ENCODE measurements at places on chromosomes 2 and 18.

DNA sequence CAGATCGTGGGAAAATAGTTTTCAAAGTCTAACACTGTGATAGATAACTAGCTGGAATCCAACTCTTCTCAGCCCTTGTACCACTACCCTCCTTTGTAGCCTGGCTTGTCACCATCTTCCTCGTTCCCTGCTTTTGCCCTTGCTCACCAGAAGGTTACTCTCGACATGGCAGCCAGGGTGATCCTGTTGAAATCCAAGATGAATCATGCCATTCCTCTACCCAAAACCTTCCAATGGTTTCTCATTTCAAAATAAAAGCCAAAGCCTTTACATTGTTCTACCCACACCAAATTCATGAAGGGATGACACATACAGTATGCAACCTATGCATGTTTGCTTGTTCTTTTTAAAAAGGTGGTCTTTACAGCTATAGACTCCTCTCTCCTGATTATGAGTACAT, 45.7 kb downstream of the STAT4 start:
- DNase-seq, result no peak

DNA sequence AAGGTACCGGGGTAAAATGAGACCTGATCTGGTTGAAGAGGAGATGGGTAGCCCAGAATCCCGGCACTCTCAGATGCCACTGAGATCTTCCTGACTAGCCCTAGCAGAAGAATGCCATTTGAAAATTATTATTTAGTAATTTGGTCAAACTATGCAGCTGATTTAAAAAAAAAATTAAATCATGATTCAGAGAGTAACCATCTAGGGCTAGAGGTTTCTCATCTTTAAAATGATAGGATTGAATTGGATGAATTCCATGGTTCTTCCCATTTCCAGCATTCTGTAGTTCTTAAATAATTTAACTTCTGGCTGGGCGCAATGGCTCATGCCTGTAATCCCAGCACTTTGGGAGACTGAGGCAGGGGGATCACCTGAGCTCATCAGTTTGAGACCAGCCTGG, 106.1 kb downstream of the MYO1B start:
- no peak for DNase-seq

- no peak for DNase-seq
Measured at GRCh38 chr2:16716024-16716423, 50.4 kb upstream of the CYRIA start.

GRCh38 chr2:216559625-216560156, 61.0 kb downstream of the RPL37A start:
- no peak for DNase-seq

DNA sequence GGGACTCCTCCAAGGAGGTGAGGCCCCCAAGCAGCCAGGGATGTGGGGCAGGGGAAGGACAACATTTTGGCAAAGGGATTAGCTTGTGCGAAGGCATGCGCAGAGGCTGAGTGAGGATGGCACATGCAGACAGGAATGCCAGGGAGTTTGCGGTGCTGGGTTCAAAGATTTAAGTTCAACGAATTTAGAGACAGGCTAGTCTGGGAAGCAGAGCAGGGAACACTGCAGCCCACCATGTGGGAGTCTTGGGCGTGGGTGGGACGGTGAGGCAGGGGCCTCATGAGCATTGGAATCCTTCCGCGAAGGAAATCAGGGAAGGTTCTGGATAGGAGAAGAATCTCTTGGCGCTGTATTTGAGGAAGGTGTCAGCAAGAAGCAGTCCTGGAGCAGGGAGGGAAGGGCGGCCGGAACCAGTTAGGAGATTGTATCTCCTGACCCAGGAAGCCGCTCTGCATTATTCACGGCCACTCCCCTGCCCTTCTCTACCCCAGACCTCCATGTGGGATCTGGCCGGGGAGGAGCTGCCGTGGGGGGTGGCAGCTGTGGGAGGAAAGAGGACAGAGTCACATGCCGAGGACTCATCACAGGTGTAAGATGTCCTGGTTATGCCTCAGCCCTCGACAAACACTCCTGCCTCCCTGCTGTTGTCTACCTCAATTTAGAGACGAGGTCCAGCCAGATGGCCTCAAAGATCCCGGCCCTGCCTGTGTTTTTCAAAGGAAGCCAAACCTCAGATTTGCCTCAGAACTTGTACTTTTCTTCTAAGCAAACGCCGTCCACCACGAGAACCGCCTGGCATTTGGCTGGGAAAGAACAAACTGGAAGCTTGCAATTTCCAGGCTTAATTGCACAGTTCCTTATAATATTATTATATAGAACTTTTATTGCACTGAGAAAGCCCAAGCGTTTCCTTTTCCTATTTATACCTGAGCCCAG, 123.7 kb upstream of the SMAD2 start:
- DNase-seq, result no peak

GRCh38 chr18:79866889-79867574, 69.3 kb downstream of the KCNG2 start:
- DNase-seq, result no peak

DNA sequence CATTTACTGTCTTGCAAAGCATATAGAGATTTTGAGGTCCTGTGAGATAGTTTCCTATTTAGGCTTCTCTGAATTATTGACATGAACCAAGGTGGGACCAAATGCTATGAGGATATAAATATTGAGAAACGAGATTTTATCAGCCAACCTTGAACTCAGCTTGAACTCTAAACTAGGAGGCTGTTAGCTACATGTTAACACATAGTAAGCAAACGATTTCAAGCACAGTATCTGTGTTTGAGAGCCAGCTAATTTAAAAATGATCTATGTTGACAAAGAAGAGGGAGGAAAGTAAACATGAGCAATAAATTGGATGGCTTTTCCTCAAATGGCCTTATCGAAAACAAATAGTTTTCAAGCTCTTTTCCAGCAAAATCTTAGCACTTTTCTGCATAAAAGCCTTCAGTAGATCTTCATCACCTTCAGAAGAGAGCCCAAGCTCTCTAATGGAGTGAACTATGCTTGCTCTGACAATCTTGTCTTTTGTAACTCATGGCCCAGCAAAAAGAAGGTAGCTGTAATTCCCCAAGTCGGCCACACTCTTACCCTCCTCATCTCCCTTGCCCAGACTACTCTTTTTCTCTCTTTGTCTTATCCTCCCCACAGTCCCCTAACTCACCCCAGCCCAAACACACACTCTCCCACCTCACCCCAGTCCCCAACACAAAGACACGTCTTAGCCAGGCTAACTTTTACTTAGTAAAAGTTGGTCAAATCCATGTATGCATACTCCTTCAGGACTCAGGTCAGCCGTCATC, 14.7 kb downstream of the CD28 start:
- DNase-seq, result no peak

GRCh38 chr2:15560140-15560987, 770 bp downstream of the NBAS start:
- peak; percentile 24 for DNase-seq

- DNase-seq, result no peak
Measured at GRCh38 chr18:38023871-38024270, 458.3 kb upstream of the CELF4 start.

DNA sequence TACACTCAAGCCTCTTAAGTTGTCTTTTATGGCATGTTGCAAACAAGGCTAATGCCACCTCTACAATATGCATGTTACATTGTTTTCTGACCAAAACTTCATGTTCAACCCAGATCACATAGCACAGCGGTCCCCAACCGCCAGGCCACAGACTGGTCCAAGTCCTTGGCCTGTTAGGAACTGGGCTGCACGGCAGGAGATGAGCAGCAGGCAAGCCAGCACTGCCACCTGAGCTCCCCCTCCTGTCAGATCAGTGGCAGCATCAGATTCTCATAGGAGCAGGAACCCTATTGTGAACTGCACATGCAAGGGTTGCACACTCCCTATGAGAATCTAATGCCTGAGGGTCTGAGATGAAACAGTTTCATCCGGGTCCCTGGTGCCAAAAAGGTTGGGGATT, 324.8 kb upstream of the CHAC2 start:
- no peak for DNase-seq

Measured in activated CD4-positive, alpha-beta T cell treated with anti-CD3 and anti-CD28 coated beads, Interleukin-10, Interleukin-2, amounts not matched to agents 100 ng/mL and 50 ng/mL, durations not matched to agents 16 hours and 8 hours (primary cell).